Glutamatergic neuron (in vitro differentiated cells): ENCODE measurements at places on chromosomes 13 and 19. TPM values are rescaled to one million over a fixed set of nuclear protein-coding genes. Genes with fewer than 3 reads are reported as not detected.

The TPP2 gene
- 84.6 TPM for total RNA-seq

The OSCAR gene
- total RNA-seq: not detected

The GRIN3B gene
- 0.93 TPM for total RNA-seq

The ERICH4 gene
- not detected for total RNA-seq

The SERPINE3 gene
- total RNA-seq: not detected

The PSG6 gene
- not detected for total RNA-seq

DNA sequence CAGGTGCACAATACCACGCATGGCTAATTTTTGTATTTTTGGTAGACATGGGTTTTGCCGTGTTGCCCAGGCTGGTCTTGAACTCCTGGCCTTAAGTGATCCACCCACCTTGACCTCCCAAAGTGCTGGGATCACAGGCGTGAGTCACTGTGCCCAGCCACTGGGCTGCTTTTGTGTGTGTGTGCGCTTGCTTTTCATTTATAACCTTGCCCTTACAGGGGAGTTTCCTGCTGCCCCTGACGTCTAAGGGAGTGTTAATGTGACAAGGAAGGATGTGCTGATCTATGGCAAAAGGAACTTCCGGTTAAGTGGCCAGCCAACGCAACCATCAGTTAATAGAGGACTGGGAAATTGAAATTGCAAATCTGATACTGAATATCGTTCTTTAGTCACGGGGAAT is 57.7 kb downstream of the ING1 start:
- DNase-seq: no peak

- no peak for DNase-seq
Measured at GRCh38 chr19:51600940-51601580, 29.1 kb downstream of the SIGLEC5 start.

DNA sequence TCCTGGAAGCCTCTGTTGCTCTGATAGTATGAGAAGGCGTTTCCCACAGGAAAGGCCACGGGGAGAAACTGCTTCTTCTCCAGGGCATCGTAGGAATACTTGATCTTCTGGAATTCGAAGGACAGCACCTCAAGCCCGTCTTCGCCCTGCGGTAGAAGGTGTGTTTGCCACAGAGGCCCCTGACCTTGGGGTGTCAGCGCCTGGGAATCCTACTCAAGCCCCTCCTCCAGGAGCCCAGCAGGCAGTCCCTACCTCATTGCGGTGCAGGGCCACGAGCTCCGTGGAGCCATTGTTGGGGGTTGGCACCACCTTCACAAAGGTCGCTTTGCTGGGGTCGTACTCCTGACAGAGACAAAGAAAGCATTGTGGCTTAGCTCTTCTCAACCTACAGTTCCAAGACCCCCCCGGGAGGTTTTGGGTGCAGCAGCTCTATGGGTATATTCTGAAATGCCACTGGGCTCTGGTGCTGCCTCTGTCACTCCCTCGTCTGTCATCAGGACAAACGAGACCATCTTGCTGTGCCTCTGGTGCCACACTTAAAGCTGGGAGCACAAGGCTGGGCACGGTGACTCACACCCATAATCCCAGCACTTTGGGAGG is 3.7 kb downstream of the ATP13A1 start:
- no peak for DNase-seq

- no peak for DNase-seq
Measured at GRCh38 chr13:41394166-41394565, 63.2 kb upstream of the RGCC start.

- no peak for DNase-seq
Measured at GRCh38 chr19:17889609-17890214, 18.0 kb downstream of the SLC5A5 start.

- no peak for DNase-seq
Measured at GRCh38 chr19:17598953-17599352, 43.5 kb downstream of the COLGALT1 start.

GRCh38 chr13:95660981-95661581 is 15.9 kb upstream of the DNAJC3 start:
- no peak for DNase-seq

DNA sequence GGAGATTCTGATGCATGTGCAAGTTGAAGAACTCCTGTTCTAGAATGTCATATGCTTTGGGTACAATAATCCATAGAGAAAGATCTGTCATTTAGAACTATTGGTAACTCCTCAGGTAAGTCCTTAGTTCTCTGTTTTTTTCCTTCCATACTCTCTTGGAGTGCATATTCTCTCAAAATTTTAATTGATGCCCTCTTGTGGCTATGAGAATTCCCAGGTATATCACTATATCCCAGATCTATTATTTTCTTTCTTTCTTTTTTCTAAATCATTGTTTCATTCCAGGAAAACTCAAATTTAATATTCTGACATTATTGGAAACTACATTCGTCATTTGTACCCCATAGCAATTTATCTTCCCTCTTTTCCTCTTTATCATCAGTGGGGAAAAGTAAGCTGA is 485.4 kb downstream of the KLF5 start:
- no peak for DNase-seq

DNA sequence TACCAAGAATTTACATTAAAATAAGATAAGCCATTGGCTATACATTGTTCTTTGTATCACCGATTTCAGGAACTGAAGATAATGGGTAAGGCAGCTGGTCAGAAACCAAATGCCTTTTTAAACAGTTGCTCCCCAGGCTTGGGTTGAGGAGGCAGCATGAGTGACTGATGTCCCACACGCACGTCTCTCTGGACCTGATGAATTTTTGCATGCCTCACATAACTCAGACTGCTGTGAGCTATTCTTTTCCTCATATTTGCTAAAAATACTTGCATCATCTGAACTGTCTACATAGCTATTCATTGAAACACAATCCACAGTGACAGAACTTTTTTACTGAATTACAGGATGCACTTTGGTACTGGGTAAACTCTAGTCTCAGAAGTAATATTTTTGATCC is 123.6 kb upstream of the MAB21L1 start:
- no peak for DNase-seq

DNA sequence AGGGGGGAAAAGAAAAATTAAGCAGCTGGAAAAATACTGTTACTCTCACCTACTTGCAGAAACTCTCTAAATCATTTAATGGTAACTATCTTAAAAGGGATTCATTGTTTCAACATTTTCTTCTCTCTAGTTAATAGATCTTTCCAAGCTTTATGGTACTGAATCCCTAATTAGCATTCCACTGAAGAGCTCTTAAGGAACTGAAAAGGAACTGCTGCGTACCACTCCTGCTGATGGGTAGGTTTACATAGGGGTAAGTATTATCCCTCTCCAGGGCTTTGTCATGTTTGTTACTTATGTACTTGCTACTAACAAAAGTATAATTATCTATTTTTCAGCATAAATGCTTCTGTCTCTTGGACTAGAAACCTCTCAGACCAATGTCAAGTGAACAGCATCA is 12.5 kb downstream of the TEX30 start:
- no peak for DNase-seq

GRCh38 chr13:80065996-80066395 is 274.9 kb downstream of the SPRY2 start:
- no peak for DNase-seq

- no peak for DNase-seq
Measured at GRCh38 chr13:28413999-28414398, 80.9 kb downstream of the FLT1 start.
